ENCODE measurements at places on chromosomes 3 and 15.

- H3K4me1 ChIP-seq, result peaks cover 25% of the 10 kb centered on the region
- H3K4me3 ChIP-seq, result no peak overlapping the region
Observed at GRCh38 chr15:75112848-75113492, 88.7 kb upstream of the C15orf39 start.

- H3K4me1 ChIP-seq, result peaks cover 21% of the 10 kb centered on the region
- H3K27me3 ChIP-seq, result peaks cover 34% of the 10 kb centered on the region
- H3K27ac ChIP-seq, result no peak overlapping the region
- H3K4me3 ChIP-seq, result peak overlapping the region; percentile 41
- DNase-seq, result no peak
- H3K36me3 ChIP-seq, result no peaks in the 10 kb centered on the region
Observed at GRCh38 chr3:46882377-46883053, 5.0 kb downstream of the PTH1R start.

GRCh38 chr3:45182915-45183871 is 37.0 kb upstream of the CDCP1 start:
- DNase-seq, result no peak
- no peaks in the 10 kb centered on the region for H3K27me3 ChIP-seq
- no peak overlapping the region for H3K4me3 ChIP-seq
- H3K4me1 ChIP-seq, result no peaks in the 10 kb centered on the region
- no peak overlapping the region for H3K27ac ChIP-seq

GRCh38 chr15:42218953-42219592 is 11.0 kb upstream of the VPS39 start:
- no peak for DNase-seq
- peaks cover 60% of the 10 kb centered on the region for H3K36me3 ChIP-seq
- H3K4me3 ChIP-seq, result no peak overlapping the region

DNA sequence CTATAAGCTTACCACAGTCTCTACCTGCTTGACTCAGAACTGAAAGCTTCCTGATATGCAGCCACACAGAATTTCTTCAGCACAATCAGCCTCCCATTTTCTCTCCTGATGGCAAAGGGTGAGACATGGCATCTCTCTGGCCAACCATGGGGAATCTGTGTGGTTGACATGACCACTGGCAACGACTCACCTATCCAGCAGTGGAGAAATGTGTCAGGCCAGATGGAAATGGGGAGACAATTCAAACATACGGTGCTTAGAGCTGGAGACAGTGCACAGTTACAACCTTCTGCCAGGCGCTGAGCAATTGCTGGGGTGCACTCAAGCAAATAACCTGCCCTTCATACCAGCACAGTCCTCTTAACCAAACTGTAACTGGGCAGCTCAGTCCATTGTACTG is 3.6 kb downstream of the ZNF385D start:
- no peak overlapping the region for H3K4me3 ChIP-seq
- H3K27me3 ChIP-seq, result no peaks in the 10 kb centered on the region
- no peak overlapping the region for H3K27ac ChIP-seq
- H3K36me3 ChIP-seq, result no peaks in the 10 kb centered on the region
- no peak for DNase-seq
- no peaks in the 10 kb centered on the region for H3K4me1 ChIP-seq

- H3K27me3 ChIP-seq, result peaks cover 35% of the 10 kb centered on the region
- peaks cover 51% of the 10 kb centered on the region for H3K4me1 ChIP-seq
- H3K4me3 ChIP-seq, result peak within 1 kb of the TSS; percentile 22
- H3K36me3 ChIP-seq, result no peaks in the 10 kb centered on the region
- DNase-seq, result no peak
- no peak within 1 kb of the TSS for H3K27ac ChIP-seq
Observed at GRCh38 chr3:129001101-129001805, at the start of gene EFCC1. Gene EFCC1, plus strand, starts transcription at chr3:129001304. Its CDS starts 325 bp downstream, at chr3:129001629.

- H3K4me3 ChIP-seq, result no peak overlapping the region
- no peaks in the 10 kb centered on the region for H3K4me1 ChIP-seq
- H3K27ac ChIP-seq, result no peak overlapping the region
- no peaks in the 10 kb centered on the region for H3K36me3 ChIP-seq
- peaks cover 3% of the 10 kb centered on the region for H3K27me3 ChIP-seq
- no peak for DNase-seq
Observed at GRCh38 chr3:98056035-98056434, 20.9 kb upstream of the GABRR3 start.

DNA sequence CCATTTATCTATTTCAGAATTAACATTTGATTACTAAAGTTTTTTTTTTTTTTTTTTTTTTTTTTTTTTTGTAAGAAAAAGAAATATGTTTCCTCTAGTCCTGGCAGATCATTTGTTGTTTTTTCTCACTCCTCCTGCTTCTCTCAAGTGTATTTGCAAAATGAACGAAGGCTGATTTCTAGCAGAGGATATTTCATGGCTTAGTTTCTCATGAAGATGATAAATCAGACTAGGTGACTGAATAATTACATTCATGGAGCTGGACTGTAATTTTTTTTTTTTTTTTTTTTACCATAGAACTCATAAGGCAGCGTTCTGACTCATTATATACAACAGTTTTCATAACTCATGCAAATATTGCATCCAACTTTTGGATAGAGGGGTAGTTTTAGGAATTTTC is 332.5 kb upstream of the SEMA6D start:
- no peak for DNase-seq
- H3K27ac ChIP-seq, result no peak overlapping the region
- no peak overlapping the region for H3K4me3 ChIP-seq
- no peaks in the 10 kb centered on the region for H3K4me1 ChIP-seq
- no peaks in the 10 kb centered on the region for H3K36me3 ChIP-seq

DNA sequence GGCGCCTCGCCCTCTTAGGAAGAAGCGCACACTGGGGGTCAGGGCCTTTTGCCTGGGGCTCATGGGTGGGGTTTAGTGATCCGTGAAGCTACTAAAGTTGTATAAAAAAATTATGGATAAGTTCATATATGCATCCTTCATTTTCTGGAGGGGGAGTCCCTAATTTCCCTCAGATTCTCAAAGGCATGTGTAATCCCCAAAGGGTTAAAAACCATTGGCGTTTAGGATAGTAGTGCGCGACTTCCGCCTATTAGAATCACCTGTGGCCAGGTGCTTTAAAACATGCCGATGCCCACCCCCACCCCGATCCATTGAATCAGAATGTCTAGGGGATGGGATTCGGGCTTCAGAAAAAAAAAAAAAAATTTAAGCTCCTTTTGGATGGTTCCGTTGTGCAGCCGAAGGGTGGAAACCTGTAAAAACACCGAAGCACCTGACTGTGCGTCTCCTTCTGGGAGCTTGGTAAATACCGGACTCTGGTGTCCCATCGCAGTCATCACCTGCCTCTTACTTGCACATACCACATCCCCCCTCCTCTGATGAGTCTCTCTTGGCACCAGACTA is 570 bp downstream of the APH1B start:
- H3K27me3 ChIP-seq, result no peaks in the 10 kb centered on the region
- no peaks in the 10 kb centered on the region for H3K36me3 ChIP-seq
- H3K4me1 ChIP-seq, result peaks cover 25% of the 10 kb centered on the region
- H3K4me3 ChIP-seq, result peak overlapping the region; percentile 80

DNA sequence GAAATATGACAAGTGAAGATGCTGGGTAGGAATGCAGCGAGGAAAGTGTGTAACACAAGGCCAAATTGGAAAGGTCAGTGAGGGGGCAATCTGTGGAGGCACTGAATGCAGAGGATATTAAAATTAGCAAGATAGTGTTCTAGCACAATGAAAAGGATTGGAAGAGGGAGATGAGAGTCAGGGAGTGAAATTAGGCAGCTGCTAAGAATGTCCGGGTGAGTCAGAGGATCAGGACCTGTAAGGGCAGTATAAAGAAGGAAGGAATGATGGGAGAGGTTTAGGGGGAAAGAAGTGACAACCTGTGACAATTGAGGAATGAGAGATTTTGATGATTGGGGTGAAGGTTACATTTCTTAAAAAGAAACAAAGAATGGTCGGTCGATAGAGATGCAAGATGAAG is 103.5 kb downstream of the UBE3A start:
- no peak for DNase-seq
- H3K27me3 ChIP-seq, result no peaks in the 10 kb centered on the region
- H3K27ac ChIP-seq, result no peak overlapping the region

DNA sequence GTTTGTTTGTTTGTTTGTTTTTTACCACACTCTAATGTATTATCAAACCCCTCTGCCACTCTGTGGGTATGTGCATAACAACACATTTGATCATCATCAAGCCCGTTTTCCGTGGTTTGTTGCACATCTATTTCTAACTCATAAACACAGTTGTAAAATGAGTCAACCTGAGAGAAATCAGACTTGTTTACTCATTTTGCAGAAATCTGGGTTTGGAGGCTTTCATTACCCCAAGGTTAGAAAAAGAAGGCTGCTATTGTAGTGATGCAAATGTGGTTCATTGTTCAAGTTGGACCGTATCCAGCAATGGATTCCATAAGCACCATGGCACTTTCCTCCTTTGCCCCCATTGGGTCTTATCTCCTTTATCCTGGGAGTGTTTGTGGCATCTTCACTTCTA is 353.2 kb upstream of the SOX2 start:
- H3K27ac ChIP-seq, result no peak overlapping the region
- no peak for DNase-seq
- no peaks in the 10 kb centered on the region for H3K27me3 ChIP-seq
- H3K4me3 ChIP-seq, result no peak overlapping the region
- H3K4me1 ChIP-seq, result no peaks in the 10 kb centered on the region

DNA sequence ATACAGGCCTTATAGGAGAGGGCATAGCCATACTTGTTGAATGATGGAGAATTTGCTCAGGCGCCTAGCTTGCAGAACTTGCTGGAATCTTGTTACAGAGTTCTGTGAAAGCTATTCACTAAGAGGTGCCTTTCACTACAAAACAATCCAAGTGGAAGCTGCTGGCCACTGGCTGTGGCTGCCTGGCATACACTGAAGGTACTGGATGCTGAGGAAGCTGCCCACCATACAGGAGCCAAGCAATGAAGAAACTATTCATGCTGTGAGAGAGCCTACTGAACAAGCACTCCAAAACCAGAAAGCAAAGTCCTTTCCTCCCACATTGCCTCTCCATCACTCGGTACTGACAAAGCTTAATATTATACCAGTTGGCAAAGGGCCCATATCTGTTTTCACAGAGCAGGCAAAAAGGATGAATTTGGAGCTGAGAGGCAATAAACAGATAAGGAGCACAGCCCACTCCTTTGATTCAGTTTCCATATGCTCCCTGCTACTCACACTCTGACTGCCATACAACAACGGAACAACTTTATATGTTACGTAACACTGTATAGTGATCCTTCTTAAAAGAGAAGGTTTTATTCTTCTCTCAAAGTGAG is 192.6 kb upstream of the ALCAM start:
- no peak overlapping the region for H3K27ac ChIP-seq
- no peaks in the 10 kb centered on the region for H3K27me3 ChIP-seq
- H3K4me3 ChIP-seq, result no peak overlapping the region

DNA sequence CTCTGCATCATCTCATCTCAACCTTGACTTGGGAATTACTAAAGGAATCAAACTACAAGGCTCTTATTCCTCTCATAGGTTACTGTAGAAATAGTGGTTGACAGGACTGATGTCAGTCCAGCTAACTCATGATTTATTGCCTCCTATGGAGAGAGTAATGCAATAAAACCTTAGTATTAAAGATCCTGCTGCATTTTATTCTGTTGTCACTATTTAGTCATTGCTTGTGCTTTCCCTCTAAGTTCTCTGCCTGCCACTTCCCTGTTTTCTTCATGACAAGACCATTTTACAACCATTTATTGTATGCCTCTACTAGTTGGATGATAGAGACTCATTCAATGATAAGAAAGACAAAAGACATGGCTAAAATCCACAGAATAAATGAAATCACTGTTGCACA is 134.1 kb upstream of the GRM7 start:
- H3K36me3 ChIP-seq, result no peaks in the 10 kb centered on the region
- H3K4me3 ChIP-seq, result no peak overlapping the region
- no peaks in the 10 kb centered on the region for H3K27me3 ChIP-seq
- DNase-seq, result no peak
- no peaks in the 10 kb centered on the region for H3K4me1 ChIP-seq
- H3K27ac ChIP-seq, result no peak overlapping the region

DNA sequence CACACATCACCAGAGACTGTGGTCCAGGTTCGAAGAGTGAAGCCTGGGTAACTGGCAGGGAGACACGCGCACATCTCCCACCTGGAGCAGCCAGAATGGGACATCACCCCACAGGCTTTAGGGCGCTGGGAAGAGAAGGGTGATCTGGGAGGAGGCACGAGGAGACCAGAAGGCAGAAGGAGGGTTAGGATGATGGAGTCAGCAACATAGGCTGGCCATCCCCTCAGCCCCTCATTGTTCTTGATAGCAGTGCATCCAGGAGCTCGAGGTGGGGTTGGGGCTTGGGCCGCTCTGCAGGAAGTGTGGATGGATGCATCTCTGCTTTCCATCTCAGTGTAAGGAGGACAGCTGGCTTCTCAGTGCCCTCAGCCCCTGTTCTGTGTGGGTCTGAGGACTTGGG is 15.2 kb downstream of the PLA2G4F start:
- no peaks in the 10 kb centered on the region for H3K27me3 ChIP-seq
- no peak for DNase-seq
- H3K27ac ChIP-seq, result no peak overlapping the region
- no peak overlapping the region for H3K4me3 ChIP-seq
- H3K4me1 ChIP-seq, result no peaks in the 10 kb centered on the region

- H3K27me3 ChIP-seq, result no peaks in the 10 kb centered on the region
- H3K36me3 ChIP-seq, result no peaks in the 10 kb centered on the region
- no peaks in the 10 kb centered on the region for H3K4me1 ChIP-seq
- H3K4me3 ChIP-seq, result no peak overlapping the region
Observed at GRCh38 chr3:110811050-110811449, 260.6 kb upstream of the NECTIN3 start.

DNA sequence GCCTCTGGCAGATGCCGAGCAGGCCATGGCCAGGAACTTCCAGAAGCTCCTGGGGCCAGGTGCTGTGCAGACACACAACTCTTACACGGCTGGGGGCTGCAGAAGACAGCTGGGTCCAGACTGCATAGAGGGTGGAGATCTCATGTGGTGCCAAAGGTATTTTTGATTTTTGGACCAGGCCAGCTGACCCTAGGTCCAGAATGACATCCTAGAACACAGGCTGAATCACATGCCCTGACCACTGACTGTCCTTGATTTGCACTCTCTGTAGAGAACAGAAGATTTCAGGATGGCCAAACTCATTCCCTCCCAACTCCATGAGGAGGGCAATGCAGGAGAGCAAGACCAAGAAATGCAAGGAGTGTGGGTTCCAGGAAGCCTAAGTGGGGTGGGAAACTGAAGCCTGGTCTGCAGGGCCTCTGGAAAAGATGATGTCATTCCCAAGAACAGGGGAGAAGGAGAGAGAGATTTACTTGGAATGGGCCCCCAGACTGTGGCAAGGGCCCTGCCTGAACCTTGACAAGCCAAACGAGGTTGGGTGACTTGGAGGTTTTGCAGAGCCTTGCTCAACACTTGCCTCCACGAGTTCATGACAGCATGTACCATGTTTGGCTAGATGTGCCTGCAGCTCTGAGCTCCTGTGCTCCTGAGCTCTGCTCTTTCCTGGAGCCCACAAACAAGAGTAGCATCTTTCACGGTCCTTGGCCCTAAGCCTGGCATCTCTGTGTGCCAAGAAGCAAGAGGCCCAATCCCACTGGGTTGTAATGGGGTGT is 38.5 kb upstream of the CTSH start:
- peaks cover 4% of the 10 kb centered on the region for H3K4me1 ChIP-seq
- no peak overlapping the region for H3K27ac ChIP-seq
- H3K27me3 ChIP-seq, result no peaks in the 10 kb centered on the region
- H3K4me3 ChIP-seq, result no peak overlapping the region

All from CD4-positive, alpha-beta T cell (primary cell).